ENCODE measurements at places on chromosomes 4 and X. TPM values are rescaled to one million over a fixed set of nuclear protein-coding genes. Genes with fewer than 3 reads are reported as not detected.
A peak's percentile ranks its signal among the peaks of the same experiment; 100 is the strongest.

Gene DGKK
- not detected for total RNA-seq

GRCh38 chrX:153766098-153766817, 2.2 kb downstream of the PLXNB3 start:
- peak; percentile 84 for DNase-seq

DNA sequence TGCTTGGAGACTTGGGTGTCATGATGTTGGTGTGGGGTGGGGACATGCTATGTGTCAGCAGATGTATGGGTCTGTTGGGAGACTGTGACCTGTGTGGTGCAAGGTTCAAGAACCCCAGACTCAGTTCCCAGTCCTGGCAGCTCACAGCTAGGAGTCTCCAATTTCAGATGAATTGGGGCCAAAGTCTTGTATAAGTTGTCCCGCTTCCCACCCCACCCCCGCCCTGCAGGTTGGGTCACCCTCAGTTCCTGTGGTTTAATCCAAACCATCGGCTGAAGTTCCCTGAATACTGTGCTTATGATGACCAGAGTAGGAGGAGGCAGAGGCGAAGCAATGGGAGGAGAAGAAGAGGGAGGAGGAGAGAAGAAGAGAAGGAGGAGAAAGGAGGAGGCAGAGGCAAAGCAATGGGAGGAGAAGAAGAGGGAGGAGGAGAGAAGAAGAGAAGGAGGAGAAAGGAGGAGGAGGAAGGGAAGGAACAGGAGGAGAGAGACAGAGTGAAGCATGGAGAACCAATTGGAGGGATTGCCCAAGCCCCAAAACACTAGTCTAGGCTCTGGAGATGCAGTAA, 112.6 kb downstream of the EFNB1 start:
- no peak for DNase-seq

Gene MTMR8
- 4.9 TPM for total RNA-seq

DNA sequence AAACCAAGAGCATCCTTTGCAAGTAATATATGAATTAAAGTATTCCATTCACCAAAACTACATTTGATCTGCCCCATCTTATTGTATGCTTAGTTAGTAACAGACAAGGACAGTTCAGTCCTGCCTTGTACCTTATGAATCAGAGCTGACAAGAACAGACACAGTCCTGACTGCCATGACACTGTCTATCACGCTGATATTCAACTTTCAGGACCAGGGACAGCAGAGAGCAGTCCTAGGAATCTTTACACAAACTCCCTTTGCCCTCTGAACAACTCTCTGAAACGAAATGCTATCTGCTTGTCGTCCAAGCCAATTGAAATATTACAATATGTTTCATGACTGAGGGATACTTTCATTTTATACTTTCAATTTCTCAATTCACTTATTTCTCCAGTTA, 268.6 kb upstream of the VCX start:
- no peak for DNase-seq

DNA sequence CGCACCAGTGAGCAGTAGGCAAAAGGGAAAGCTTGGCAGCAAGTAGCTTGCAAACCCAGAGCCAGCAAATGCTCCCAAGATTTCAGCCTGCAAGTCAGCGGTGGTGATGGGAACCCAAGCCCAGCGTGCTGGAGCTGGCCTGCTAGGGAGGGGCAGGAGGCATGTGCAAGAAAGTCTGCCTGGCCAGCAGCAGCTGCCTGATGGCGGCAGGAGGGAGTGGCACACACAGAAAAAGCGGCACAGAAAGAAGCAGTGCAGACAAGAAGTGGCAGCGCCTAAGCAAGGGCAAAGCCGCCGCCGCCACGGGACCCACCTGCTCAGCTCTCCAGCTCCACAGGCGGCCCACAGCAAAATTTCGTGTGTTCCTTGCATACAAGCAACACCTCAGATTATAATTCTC, 1206.5 kb upstream of the PABPC4L start:
- DNase-seq: no peak

- peak; percentile 56 for DNase-seq
Measured at GRCh38 chr4:7381890-7382633, 52.7 kb downstream of the PSAPL1 start.

- DNase-seq: no peak
Measured at GRCh38 chr4:169236873-169237626, 33.7 kb downstream of the SH3RF1 start.

Gene TRAM1L1
- 2.5 TPM for total RNA-seq

GRCh38 chr4:114866901-114867670, 246.3 kb downstream of the NDST4 start:
- DNase-seq: no peak

DNA sequence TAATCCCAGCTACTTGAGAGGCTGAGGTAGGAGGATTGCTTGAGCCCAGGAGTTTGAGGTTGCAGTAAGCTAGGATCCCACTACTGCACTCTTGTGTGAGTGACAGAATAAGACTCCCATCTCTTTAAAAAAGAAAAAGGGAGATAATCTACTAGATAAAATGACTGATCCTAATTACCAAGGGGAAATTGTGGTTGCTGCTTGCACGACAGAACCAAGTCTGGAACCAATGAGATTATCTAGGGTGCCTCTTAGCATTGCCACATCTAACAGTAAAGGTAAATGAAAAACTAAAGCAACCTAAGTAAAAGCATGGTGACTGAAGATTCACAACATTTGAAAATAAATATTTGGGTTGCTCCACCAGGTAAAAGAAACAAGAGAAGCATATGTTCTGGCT, 185.1 kb downstream of the PDHA2 start:
- DNase-seq: no peak

DNA sequence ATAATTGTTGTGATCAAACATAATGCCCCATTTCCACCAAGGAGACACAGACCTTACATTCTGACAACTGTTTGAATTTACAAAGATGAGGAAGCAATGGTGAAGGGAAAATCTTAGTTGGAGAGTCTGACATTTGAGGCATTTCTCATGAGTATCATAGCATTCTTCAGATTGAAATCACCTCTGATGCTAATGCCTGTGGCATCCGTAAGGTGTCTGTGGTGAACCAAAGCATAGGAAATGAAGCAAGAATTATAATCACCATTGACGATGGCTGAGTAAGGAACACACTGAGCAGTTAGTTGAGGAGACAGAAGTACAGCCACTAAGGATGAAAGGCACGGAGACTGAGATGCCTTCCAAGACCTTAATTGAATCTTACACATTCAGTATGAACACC, 575.7 kb downstream of the TRIML1 start:
- no peak for DNase-seq

DNA sequence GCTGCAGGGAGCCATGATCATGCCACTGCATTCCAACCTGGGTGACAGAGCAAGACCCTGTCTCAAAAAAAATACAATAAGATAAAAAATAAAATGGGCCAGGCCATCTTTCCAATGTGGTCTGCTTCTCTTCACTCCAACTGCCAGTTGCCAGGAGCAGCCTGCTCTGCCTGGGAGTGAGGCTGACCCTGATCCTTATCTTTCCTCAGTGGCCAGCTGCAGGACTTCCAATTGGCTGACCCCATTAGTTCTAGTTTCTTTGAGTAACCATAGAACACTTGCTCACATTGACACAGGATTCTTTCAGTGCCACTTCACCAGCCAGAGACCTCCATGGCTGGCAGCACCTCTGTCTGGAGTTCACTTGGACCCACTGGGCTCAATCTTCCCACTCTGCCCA, 258.6 kb downstream of the MID1IP1 start:
- DNase-seq: no peak

GRCh38 chrX:148947399-148947975, 447.1 kb downstream of the AFF2 start:
- DNase-seq: no peak

DNA sequence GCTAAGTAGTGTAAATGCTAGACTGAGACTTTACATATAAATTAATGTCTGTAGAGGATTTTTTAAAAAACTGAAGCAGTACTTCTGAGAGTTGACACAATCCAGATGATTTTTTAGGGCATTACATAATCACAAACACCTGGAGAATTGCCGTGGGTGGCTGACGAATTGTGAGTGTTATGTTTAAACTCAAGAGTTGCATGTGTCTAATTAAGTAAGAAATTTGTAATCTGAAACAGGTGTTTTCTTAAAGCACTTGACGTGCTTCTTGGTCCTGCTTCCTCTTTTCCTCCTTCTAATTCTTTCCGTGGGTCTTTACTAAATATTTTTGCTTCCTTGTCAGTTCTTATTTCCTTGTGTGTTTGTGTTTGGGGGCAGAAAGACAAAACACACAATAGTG, 27.8 kb downstream of the PIR start:
- DNase-seq: no peak

DNA sequence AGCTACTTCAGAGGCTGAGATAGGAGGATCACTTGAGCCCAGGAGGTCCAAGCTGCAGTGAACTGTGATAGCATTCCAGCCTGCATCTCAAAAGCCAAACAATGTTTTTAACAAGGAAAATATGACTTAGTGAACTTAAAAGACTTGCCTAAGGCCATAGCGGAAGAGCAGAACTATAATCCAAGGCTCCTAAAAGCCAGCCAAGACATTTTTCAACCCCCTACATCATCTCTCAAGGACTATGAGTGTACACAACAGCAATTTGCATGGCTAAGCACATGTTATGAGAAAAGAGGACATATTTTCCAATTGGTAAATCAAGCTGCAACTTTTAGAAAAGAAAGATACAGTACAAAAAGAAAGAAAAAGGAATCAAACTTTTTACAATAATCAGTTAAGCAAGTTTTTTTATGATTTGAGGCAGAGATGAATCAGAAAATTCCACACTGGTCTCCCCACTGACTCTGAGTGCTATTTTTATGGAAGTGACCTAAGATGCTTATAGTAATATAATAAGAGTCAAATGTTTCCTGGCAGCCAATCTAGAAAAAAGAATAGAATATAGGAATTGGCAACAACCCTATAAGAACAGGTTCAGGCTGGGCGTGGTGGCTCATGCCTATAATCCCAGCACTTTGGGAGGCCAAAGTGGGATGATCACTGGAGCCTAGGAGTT, 9.8 kb upstream of the ACOT9 start:
- DNase-seq: no peak

DNA sequence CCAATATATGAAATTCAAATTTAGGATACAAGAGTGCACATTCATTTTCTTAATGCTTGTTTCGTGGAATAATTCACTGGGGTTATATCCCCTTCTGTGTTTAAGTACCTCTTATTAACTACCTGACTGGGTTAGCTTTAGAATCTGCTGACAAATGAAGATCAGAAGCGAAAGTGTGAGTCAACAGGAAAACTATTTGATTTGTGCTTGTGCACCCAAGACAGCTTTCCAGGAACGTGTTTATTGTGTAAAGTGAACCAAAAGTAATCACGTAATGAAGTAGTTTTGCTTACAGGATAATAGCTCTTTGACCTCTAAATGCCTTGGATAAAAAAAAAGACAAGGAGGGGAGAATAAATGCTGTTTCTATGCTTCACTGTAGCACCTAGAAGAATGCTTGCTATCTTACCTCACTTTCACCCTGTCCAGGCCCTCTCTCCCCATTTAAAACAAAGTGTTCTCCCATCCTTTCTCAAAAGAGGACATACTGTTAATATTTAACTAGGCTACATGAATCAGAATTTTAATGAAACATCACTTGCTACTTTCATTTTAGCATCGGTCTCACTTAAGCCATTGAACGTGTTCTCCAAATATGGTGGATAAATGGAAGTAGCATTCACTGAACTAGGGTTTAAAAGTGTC, 141.9 kb downstream of the THOC2 start:
- DNase-seq: no peak

Gene AFP
- not detected for total RNA-seq

- no peak for DNase-seq
Measured at GRCh38 chr4:138217567-138217966, 24.6 kb downstream of the SLC7A11 start.

DNA sequence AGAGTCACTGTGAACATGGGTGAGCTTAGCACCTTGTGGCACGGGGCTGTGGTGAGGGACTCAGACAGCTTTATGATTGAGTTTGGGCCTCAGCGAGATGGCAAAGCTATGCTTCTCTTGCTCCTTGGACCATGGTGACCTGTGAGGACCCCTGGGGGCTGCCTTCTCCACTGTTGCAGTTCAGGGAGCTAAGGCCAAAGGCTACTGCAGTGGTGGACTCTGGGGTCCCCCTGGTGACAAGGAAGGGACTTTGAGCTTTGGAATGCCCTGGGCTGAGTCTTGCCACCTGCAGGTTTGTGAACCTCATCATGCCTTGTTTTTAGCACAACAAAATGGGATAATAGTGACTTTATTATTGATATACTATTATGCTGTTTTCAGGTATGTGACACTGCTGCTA, 36.5 kb downstream of the TBL1X start:
- DNase-seq: no peak

DNA sequence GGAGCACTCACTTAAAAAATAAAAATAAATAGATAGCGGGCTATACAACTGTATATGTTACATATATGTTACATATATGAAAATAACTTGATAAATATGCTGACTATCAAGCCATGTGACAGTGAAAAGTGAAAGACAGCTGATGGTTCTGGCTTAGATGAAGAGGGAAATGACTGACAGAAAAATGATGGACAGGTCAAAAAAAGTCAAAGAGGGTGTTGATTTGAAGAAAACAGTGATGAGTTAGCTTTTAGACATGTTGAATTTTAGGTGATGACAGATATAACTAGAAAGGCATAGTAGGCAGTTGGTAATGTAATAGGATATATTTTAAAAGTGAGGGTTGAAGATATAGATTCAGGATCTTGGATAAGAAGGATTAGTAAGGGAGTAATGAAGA, 37.8 kb downstream of the FBXO8 start:
- DNase-seq: no peak

DNA sequence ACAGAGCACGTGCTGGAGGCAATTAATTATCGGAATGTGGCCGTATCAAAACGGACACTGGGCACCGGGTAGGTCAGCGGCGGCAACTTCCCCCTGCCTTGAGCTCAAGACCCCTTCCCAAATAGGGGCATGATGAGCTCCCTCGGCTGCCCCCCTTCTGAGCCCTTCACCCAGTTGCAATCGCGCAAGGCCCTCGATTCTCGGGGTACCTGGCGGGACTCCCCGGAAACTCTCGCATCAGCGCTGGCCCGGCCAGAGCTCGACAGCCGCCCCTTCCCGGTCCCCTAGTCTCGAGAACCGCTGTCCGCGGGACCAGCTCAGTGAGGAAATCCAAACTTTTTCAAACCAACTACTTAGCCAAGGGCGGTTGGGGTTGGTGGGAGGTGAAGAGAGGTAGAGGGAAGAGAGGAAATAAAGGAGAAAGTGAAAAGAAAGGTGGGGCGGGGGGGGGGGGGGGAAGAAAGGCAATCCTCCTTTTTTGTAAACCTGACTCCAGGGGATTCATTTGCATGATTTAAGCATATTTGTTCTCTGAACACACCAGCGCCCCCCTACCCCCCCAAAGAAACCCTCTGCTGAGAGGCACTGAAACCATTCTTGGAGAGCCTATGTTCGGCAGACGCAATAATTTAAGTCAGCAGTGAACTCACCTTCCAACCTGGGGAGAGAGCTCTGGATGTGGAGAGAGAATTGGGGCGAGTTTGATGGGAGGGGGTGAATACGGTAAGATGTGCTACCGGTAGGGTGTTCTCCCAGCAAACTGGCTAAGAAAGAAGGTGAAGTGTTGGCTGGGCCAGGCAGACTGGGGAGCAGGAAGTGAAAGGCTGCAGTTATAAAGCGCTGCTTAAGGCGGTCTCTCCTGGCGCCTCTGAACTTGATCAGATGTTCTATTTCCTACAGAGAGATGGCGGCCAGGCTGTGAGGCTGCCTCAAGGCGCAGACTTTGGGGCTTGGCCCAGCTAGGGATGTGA, 2.0 kb upstream of the ZIC3 start:
- no peak for DNase-seq

GRCh38 chr4:141635736-141636081, 674 bp upstream of the IL15 start:
- no peak for DNase-seq
